ENCODE measurements at places on chromosomes 3 and 15.

DNA sequence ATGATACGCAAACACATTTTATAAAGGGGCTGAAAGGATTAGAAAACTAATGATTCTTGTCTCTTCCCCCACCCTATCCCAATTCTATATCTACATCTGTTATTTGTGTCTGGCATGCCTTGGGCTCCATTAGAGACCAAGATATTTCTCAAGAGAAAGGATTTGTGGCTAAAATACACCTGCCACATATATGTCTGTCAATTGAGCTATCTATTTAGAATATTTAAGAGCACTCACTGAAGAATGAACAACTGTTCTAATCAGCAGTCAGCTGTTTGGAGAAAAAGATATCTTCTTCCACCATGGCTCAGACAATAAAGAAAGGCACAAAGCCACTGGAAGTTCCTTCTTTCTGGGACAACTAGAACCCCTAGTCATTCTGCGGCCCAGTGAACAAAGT lies 61.7 kb upstream of the LRRN1 start:
- DNase-seq, result no peak

- no peak for DNase-seq
These were observed 497 bp upstream of the CLASP2 start for GRCh38 chr3:33718595-33718907.

- DNase-seq, result no peak
These were observed 56.2 kb upstream of the SLC6A6 start for GRCh38 chr3:14346191-14346590.

DNA sequence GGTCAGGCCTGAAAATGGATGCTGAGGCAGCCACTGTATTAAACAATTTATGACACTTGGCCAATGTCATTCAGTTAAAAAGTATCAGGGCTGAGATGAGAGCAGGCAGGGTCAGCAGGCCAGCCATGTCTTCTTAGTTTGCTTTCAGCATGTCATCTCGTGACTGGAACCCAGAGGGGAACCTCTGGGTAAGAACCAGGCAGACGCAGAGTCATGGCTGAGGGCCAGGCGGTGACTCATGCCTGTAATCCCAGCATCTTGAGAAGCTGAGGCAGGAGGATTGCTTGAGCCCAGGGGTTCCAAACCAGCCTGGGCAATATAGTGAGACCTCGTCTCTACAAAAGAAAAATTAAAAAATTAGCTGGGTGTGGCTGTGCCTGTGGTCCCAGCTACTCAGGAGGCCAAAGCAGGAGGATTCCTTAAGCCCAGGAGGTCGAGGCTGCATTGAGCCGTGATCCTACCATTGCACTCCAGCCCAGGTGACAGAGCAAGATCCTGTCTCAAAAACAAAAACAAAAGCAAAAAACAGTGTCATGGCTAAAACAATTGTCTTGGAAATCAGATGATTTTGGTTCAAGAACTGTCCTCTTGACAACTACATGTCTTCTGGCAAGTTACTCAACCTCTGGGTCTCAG lies 11.7 kb downstream of the BCL2L10 start:
- peak; percentile 88 for DNase-seq

DNA sequence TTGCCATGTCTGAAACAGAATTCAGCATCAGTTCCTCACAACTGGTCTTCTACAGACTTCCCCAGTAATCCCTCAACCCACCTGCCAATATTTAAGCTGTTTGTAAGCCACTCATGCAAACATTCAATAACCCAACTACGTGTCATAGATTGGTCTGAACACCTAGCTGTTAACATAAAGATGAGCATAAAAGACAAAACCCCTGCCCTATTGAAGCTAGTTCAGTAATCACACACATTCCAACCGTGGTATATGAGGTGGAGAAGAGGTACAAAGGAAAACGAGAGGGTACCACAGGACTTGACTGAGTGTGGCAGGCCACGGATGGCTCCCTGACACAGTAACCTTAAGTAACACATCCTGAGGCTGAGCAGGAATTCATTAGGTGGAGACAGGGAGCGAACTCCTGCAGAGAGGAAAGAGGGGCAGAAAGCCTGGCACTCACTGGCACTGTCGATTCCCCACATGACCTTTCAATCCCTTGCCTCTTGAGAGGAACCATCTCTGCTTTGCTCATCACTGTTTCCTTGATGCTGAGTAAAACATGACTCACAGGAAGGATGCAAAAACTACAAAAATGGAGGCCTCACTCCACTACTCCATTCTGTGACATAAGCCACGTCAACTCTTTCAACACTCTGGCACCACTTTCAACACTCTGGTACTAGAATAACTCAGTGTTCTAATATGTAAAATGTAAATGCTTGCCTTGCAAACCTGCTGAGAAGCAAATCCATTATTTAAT lies 31.3 kb downstream of the RPN1 start:
- DNase-seq, result no peak

- no peak for DNase-seq
These were observed 2.6 kb downstream of the SPG21 start for GRCh38 chr15:64987136-64987535.

GRCh38 chr3:171371354-171371753 lies 88.9 kb downstream of the TNIK start:
- no peak for DNase-seq

GRCh38 chr3:59300733-59301132 lies 250.9 kb upstream of the CFAP20DC start:
- DNase-seq, result no peak

DNA sequence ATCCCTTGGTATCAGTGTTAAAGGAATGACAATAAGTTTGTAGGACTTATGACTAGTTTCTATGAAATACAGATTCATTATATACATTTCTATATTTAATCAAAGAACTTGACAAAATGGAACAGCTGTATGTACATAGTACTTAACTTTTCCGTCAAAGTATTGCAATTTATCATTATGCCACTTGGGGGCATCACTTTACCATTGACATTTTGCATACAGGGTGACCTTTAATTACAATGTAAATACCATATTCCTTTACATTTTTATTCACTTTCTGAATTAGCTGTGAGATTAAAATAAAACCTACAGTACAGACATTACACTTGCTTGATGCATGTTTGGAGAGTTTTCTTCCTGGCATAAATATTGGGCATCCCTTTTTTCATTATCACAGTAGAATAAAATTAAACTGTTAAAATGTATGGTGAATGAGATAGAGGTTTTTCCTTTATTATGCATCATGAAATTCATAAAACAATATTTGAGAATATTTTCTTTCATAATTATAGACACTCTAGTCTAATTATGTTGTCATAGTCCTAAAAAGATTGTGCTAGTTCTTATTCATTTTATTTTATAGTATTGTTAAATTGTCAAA lies 6.9 kb downstream of the NEK11 start:
- peak; percentile 68 for DNase-seq

- DNase-seq, result no peak
These were observed 553.8 kb upstream of the SGO1 start for GRCh38 chr3:20739814-20740213.

DNA sequence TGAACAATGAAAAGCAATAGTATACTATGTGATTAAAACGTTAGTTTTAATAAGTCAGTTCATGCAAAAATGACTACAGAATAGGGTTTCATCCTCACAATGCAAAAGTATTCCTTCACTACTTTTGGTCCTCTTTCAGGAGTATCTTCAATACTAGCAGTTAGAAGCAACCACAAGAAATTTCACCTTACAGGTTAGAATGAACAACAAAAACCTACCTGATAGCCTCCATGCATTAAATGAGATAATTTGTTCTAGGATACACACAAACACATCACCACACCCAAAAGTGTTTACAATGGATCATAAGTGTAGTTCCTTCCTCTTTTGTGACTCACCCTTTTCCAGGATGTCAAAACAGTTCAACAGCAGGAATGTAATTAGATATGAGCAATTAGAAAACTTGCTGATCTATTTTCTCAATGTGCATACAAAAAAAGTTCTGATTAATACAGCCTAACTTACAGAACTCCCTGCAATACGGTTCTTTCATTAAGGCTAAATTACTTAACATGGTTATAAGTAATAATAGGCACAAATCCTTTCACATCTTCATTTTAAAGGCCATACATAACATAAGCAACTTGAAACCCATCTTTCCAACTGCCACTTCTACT lies 21.6 kb downstream of the UACA start:
- DNase-seq, result no peak

GRCh38 chr15:50881121-50882048 lies 27.1 kb upstream of the AP4E1 start:
- DNase-seq, result peak; percentile 61

- peak; percentile 16 for DNase-seq
These were observed 55.8 kb downstream of the GUCA1C start for GRCh38 chr3:108897883-108898282.

DNA sequence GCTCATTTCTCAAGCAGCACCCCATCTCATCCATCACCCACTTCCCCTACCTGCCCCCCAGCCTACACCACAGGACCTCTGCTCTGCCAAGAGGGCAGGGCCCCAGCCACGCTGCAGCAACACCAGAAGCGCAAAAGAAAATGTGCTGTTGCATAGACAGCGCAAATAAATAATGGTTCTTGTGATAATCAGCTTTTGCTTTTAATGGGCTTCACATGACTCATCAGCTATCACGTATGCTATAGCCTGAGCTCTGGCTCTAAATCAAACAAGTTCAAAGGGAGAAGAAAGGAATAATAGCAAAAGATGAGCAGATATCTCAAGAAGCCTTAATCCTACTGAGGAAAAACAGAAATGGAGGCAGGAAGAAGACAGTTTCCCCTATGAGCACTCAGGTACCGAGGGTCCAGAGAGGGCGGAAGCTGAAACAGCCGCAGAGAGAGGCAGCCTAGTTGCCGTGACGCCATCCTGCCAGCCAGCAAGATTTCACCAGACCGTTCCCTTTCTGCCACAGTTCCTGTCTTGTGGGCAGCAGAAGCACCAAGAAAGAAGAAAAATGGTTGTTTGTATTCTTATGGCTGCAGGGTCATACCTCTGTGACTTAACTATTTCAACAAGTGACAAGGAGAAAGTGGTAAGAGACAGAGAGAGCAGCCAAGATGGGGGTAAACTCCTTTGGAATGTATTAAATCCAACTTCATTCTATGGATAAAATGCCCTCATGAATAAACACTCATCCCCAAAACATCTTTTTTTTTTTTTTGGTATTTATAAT lies 22.0 kb downstream of the RAB27A start:
- DNase-seq, result peak; percentile 68

GRCh38 chr15:45891766-45892165 lies 256.9 kb downstream of the SQOR start:
- DNase-seq, result no peak

- DNase-seq, result peak; percentile 48
These were observed 62.0 kb upstream of the BCL6 start for GRCh38 chr3:187807086-187807862.

GRCh38 chr3:5568451-5568850 lies 380.9 kb downstream of the EDEM1 start:
- peak; percentile 44 for DNase-seq

- no peak for DNase-seq
These were observed 385.3 kb downstream of the NTRK3 start for GRCh38 chr15:87871258-87871681.

GRCh38 chr15:74222240-74223119 lies 13.6 kb upstream of the CCDC33 start:
- DNase-seq, result no peak

GRCh38 chr3:75329476-75330097 lies 334.5 kb upstream of the FRG2C start:
- DNase-seq, result no peak

DNA sequence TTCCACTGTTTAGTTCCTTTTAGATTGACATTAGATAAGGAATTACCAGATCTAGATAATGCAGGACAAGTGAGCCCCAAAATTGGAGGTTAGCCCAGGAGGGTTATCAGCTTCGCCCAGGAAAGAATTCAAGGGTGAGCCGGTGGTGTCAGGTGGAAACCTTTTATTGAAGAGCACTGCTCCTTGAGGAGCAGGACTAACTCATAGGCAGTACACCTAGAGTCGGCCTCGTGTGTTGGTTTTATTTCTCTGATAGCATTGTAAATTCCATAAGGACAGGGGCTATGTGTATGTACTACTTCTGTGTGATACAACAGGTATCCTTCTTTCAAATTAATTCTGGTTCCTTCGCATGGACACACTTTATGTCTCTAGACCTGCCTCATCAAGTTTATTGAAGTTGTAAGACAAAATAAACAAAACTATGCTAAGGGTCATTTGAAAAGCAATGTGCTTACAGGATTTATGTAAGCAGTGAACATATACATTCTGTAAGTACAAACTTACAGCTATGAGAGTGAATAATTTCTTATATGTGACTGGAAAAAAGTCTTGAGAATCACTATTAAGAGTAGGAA lies 57.2 kb downstream of the SNX4 start:
- DNase-seq, result no peak

- peak; percentile 89 for DNase-seq
These were observed 23.9 kb upstream of the SLTM start for GRCh38 chr15:58957101-58957973.

GRCh38 chr3:67712259-67712658 lies 57.8 kb upstream of the SUCLG2 start:
- no peak for DNase-seq

DNA sequence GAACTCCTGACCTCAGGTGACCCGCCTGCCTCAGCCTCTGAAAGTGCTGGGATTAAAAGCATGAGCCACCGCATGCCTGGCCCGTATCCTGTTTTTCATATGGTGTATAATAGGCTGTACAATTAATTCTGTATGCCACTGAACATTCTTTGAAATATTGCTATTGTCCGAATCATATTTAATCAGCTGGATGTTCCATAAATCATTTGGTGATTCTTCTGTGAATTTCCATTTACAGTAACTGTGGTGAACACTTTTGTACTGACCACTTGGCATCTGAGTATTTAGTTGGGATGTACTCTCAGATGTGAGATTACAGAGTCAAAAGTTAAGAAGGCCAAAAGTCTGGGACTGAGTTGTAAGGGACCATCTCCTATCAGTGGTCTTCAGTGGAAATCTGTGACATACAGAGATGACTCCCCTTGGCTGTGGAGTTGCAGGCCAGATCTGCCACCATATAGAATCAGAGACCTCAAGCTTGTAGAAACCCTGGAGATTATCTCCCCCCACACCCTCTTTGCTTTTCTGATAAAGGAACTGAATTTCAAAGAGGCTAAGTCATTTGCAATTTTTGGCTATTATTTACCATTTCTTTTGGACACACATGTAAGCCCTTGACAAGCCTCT lies 25.7 kb upstream of the DYNC1LI1 start:
- DNase-seq, result no peak

DNA sequence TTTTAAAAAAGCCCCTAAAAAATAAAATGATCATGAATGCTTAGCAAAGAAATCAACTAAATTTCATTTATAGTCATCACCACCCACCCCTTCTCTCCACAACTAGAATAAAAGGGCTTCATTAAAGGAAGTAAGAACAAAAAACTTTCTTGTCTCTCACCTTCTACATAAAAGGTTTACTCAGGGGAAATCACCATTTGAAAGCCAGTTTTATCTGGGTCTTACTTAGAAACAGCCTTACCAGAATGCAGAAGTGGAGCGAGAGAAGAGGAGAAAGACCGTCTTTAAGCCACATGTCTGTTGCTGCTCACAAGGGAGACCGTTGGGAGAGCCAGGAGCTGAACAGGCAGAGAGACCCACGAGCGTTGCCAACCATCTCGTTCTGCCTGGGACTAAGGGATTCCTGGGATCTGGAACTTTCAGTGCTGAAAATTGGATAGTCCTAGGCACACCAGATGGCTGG lies 350.1 kb upstream of the PROK2 start:
- DNase-seq, result peak; percentile 37
